ENCODE measurements at places on chromosomes 11 and 22. TPM values are rescaled to one million over a fixed set of nuclear protein-coding genes. Genes with fewer than 3 reads are reported as not detected.
A peak's percentile ranks its signal among the peaks of the same experiment; 100 is the strongest.

OR52E4 gene
- not detected for total RNA-seq

GRCh38 chr11:16933291-16933690 lies 80.9 kb downstream of the PLEKHA7 start:
- no peak overlapping the region for H3K4me3 ChIP-seq
- peaks cover 48% of the 10 kb centered on the region for H3K4me1 ChIP-seq
- H3K36me3 ChIP-seq, result no peaks in the 10 kb centered on the region
- DNase-seq, result no peak
- no peaks in the 10 kb centered on the region for H3K27me3 ChIP-seq

DNA sequence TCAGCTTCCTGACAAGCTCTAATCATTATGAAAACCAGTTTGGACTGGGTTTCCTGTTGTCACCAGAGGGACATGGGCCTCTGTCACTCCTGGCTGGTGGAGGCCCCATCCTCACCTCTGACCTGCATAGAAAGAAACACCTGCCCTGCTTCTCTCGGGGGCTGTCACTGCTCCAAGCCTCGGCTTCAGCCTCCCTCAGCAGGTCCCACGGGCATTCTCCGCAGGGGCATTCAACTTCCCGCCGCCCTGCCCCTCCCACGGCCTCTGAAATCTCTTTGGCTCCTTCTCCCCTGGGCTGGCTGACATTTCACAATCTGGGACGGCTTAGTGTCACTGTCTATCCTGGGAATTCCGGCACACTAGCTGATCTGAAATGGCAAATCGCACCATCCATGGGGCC lies 257.9 kb downstream of the CTTN start:
- H3K36me3 ChIP-seq, result no peaks in the 10 kb centered on the region
- no peak overlapping the region for H3K4me3 ChIP-seq
- no peak for DNase-seq
- no peak overlapping the region for H3K27ac ChIP-seq
- no peaks in the 10 kb centered on the region for H3K4me1 ChIP-seq
- H3K27me3 ChIP-seq, result no peaks in the 10 kb centered on the region

GRCh38 chr11:104361975-104362374 lies 198.0 kb upstream of the PDGFD start:
- H3K27ac ChIP-seq, result no peak overlapping the region
- no peaks in the 10 kb centered on the region for H3K36me3 ChIP-seq
- H3K4me3 ChIP-seq, result no peak overlapping the region
- no peak for DNase-seq

DNA sequence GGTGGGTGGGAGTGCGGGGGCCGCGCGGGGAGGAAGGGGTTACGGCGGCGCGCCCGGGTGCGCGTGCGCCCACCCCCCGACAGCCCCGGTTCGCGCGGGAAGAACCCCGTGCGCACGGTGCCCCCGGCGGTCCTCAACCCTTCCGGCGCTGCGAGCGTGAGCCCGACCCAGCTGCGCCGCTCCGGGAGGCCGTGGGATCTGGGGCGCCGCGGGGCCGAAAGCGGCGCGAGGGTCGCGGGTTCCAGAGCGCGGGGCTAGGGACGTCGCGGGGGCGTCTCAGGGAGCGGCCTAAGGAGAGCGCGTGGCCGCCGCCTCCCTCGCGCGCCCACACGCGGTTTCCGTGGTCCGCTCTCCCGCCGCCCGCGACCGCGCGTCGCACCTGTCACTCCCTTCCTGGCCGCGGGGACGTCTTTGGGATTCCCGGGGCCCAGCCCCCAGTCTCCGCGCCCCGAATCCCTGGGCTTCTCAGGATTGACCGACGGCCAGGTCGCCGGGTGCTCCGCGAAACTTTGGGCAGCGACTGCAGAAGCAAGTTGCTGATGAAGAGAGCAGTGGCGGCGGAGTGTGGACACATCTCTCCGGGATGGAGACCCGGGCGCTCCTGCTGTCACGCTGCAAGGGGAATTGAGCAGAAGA lies 582 bp downstream of the SREBF2 start:
- no peaks in the 10 kb centered on the region for H3K36me3 ChIP-seq
- H3K27me3 ChIP-seq, result no peaks in the 10 kb centered on the region
- H3K4me1 ChIP-seq, result peaks cover 5% of the 10 kb centered on the region
- peak overlapping the region; percentile 70 for H3K27ac ChIP-seq
- H3K4me3 ChIP-seq, result peak overlapping the region; percentile 63
- peak; percentile 57 for DNase-seq

DNA sequence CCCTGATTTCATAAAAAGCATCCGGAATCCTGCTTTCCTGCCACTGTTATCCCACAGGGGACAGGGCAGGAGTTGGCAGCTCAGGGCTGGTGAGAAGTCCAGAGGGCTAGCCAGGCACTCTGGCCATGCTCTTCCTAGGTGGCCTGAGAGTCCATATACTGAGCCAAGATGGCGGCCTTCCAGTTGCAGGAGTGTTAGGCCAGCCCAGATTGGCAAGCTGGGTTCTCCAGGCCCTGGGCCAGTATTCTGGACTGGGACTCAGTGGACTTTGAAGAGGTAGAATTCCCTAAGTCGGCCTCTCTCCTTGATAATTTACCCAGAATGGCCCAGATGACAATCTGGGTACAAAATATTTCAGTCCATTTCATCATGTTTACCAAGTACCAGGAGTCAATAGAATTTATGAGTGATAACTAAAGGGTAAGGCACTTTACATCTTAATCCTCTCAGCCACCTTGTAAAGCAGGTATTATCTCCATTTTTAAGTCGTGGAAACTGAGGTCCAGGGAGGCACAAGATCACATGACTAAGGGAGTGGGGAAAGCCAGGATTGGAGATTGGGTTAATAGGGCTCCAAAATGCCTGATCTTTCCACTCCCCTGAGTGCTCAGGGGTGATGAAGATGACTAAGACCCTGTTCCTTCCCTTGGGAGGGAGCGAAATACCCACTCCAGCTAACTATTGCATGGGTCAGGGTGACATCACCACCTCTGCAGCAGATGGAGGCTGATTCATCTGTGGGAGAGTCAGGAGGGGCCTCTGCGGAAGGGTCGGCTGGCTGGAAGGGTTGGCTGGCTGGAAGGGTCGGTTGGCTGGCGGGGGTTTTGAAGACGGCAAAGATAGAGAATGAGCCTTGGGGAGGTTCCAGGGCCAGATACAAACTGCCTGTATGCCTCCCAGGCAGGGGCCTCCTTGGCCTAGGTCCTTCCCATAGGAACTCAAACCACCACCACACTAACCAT lies 1.2 kb upstream of the MICALL1 start:
- peak overlapping the region; percentile 69 for H3K4me3 ChIP-seq
- no peak for DNase-seq
- H3K27me3 ChIP-seq, result no peaks in the 10 kb centered on the region

GRCh38 chr11:125554038-125554437 lies 15.2 kb upstream of the EI24 start:
- H3K27me3 ChIP-seq, result no peaks in the 10 kb centered on the region
- no peak overlapping the region for H3K4me3 ChIP-seq
- no peak overlapping the region for H3K27ac ChIP-seq
- H3K4me1 ChIP-seq, result no peaks in the 10 kb centered on the region
- no peaks in the 10 kb centered on the region for H3K36me3 ChIP-seq

DNA sequence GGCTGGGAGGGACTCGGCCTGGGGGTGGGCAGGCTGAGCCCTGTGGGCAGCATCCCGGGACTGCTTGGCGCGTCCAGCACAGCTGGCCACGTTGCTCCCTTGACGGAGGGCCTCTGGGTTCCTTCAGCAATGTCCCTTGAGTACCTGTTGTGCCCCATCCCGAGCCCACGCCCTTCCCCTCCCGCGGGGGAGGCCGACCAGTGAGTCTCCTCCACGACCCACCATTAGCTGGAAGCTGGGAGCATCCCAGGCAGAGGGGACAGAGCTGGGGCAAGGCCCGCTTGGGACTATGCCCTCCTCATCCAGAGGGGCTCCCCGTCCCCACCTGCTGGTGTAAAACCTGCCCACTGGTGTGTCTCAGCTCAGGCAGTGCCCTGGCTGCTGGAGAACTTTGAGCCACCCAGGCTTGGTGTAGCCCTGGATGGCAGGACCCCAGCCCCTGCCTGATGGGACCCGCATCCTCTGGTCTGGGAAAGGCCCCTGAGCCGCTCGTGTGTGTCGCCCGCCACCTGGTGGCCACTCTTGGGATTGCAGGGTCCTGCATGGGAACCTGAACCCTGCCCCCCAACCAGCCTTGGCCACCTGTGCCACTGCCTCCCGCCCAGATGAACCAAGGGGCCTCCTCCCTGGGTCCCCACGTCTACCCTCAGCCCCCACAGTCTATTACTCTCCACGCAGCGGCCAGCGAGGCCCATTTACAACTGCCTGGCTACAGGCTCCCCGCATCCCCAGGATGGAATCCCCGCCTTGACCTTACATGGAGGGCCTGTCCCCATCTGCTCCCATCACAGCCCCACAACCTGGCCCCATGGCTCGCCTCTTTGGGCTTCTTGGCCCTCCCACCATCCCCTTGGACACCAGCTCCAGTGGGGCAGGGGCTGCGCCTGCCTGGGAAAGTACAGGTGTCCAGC lies 16.6 kb upstream of the ARHGAP8 start:
- no peak overlapping the region for H3K27ac ChIP-seq
- H3K27me3 ChIP-seq, result no peaks in the 10 kb centered on the region
- no peaks in the 10 kb centered on the region for H3K36me3 ChIP-seq
- DNase-seq, result peak; percentile 76

- no peaks in the 10 kb centered on the region for H3K27me3 ChIP-seq
- peaks cover 39% of the 10 kb centered on the region for H3K4me1 ChIP-seq
- H3K36me3 ChIP-seq, result no peaks in the 10 kb centered on the region
These were observed 150.0 kb downstream of the DBX1 start for GRCh38 chr11:20010156-20010850.

GNAZ gene
- 4.4 TPM for total RNA-seq

DNA sequence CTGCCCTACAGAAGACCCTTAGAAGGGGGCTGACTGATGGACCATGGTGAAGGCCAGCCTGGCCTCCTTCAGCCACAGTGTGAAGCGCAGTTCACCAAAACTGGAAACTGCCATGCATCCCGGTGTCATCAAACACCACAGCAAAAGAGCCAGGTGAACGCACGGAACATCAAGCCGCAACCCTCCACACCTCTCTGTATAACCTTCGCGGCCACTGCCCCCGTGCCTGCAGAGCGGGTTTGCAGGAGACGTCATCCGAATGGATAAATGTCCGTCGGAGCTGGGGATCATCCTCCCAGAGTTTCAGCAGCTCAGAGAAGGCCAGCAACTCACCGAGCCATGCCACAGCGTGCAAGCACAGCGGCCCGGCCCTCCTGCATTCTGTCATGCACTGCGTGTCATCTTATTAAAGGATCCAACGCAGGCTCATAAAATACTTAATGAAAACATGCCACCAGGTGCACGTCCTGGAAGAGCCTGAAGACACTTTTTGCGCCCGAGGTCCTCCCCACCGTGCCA lies 309.9 kb downstream of the BRD1 start:
- no peaks in the 10 kb centered on the region for H3K4me1 ChIP-seq
- H3K27me3 ChIP-seq, result no peaks in the 10 kb centered on the region
- H3K36me3 ChIP-seq, result no peaks in the 10 kb centered on the region
- H3K4me3 ChIP-seq, result no peak overlapping the region

TEX54 gene
- total RNA-seq, result not detected

DNA sequence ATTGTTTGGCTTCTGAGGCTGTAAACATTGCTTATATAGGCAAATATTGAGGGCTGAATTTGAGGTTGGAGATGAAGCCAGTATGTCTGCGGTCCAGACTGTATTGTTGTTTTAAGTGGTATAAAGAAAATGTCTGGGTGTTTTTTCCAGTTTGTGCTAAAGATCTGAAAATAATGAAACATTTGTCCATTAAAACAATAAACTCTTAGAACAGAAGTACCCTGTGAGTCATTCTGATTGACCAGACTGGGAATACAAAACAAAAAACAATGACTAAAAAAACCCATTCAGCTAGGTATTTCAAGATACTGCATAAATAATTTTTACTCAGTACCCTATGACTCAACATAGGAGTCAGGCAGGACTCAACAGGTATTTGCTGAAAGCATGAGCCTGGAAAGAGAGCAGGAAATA lies 20.4 kb downstream of the ALKBH8 start:
- DNase-seq, result no peak
- no peak overlapping the region for H3K27ac ChIP-seq
- H3K4me3 ChIP-seq, result no peak overlapping the region

TMA7B gene
- not detected for total RNA-seq

- H3K27ac ChIP-seq, result no peak overlapping the region
- no peak for DNase-seq
- peaks cover 72% of the 10 kb centered on the region for H3K36me3 ChIP-seq
- no peaks in the 10 kb centered on the region for H3K27me3 ChIP-seq
- no peak overlapping the region for H3K4me3 ChIP-seq
These were observed 81.1 kb downstream of the DGCR2 start for GRCh38 chr22:19040888-19041703.

LRRC75B gene
- total RNA-seq, result 49.5 TPM

TBX1 gene
- 27.9 TPM for total RNA-seq

DNA sequence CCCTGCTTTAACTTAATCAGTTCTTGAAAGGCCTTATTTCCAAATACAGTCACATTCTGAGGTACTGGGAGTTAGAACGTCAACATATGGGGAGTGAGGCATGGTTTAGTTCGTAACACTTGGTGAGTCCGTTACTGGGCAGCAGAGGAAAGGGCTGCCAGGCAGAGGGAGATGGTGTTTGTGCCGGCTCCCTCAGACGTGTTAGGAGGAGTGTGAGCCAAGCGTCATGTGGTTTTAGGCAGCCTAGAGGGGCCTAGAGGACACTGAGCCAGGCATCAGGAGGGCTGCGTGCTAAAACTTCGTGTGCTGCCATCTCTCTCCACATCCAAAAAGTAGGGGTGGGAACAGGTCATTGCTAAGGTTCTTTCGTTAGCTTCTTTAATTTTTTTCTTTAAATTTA lies 10.2 kb downstream of the BCR start:
- H3K36me3 ChIP-seq, result no peaks in the 10 kb centered on the region
- H3K27ac ChIP-seq, result no peak overlapping the region
- DNase-seq, result no peak
- no peaks in the 10 kb centered on the region for H3K27me3 ChIP-seq
- H3K4me3 ChIP-seq, result no peak overlapping the region

- no peak overlapping the region for H3K4me3 ChIP-seq
- H3K27ac ChIP-seq, result peak overlapping the region; percentile 75
- H3K27me3 ChIP-seq, result no peaks in the 10 kb centered on the region
- no peak for DNase-seq
These were observed 3.8 kb upstream of the CREB3L1 start for GRCh38 chr11:46273511-46274205.

- no peak for DNase-seq
- no peaks in the 10 kb centered on the region for H3K27me3 ChIP-seq
- H3K27ac ChIP-seq, result no peak within 1 kb of the TSS
- no peaks in the 10 kb centered on the region for H3K36me3 ChIP-seq
- peaks cover 10% of the 10 kb centered on the region for H3K4me1 ChIP-seq
- H3K4me3 ChIP-seq, result no peak within 1 kb of the TSS
These were observed at the start of gene APOC3 for GRCh38 chr11:116829525-116830183. APOC3 (plus strand) TSS chr11:116829907; CDS start chr11:116830583, 676 bp downstream.

- no peaks in the 10 kb centered on the region for H3K36me3 ChIP-seq
- H3K27ac ChIP-seq, result no peak overlapping the region
- no peaks in the 10 kb centered on the region for H3K27me3 ChIP-seq
- H3K4me3 ChIP-seq, result no peak overlapping the region
- H3K4me1 ChIP-seq, result peaks cover 56% of the 10 kb centered on the region
- no peak for DNase-seq
These were observed 27.0 kb upstream of the MOB2 start for GRCh38 chr11:1513326-1514296.

Measured in thyroid gland (tissue), 4 donors.